ENCODE measurements at places on chromosomes 6 and 20.
A peak's percentile ranks its signal among the peaks of the same experiment; 100 is the strongest.

GRCh38 chr6:40543776-40544175 lies 43.4 kb downstream of the LRFN2 start:
- DNase-seq, result peak; percentile 4

DNA sequence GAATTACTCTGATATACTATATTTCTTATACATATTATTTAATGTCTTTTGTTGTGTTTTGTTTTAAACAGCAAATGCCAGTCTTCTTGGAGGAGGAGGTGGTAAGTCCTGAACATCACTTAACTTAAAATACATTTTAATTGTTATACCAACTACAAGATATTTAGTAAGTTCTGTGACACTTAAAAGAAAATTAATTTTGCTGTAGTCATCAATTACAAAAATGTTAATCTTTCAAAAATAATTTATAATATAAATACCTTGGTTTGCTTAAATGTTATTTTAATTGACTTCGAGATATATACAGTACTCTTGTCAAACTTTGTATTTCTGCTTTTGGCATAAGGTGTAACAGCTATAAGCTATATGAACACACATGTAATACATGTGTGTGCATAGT lies 156.0 kb upstream of the FLRT3 start:
- no peak for DNase-seq

GRCh38 chr6:74735304-74735703 lies 470.5 kb downstream of the COL12A1 start:
- peak; percentile 73 for DNase-seq

DNA sequence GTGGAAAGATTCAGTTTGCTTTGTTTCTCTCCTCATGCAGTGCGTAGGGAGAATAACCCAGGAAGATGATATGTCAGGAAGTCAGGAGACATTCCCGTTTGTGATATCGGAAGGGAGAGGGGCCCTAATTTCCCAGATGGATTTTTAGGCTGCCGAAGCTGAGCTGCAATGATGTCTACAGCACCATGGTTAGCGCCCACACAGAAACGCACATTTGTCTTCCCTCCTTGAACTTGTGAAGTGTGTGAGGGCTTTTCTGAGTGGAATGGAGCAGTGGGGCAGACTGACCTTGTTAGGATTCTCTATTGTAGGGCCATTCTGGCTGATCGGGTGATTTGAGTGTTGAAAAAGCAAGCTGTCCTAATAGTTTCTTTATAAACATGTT lies 191.3 kb upstream of the ARG1 start:
- no peak for DNase-seq

DNA sequence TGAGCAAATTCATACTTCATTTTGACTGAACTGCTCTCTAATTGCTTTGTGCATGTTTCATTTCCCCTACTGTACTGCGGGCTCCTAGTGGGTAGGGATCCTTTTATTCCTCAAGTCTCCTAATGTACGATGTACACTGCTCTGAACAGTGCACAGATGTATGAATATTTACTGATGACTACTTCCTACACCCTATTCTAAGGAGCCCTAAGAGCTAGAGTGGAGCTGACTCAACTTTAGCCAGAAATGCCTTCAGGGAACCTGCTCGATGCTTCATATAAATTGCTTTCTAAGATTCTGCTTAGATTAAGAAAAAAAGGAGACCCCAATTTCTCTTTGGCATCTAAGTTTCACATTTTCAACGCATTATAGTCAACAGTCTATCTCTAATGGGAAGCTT lies 47.6 kb upstream of the SPDEF start:
- peak; percentile 33 for DNase-seq

GRCh38 chr20:56362833-56363413 lies 4.1 kb downstream of the FAM210B start:
- no peak for DNase-seq

GRCh38 chr6:108438918-108439317 lies 121.8 kb upstream of the FOXO3 start:
- DNase-seq, result no peak

DNA sequence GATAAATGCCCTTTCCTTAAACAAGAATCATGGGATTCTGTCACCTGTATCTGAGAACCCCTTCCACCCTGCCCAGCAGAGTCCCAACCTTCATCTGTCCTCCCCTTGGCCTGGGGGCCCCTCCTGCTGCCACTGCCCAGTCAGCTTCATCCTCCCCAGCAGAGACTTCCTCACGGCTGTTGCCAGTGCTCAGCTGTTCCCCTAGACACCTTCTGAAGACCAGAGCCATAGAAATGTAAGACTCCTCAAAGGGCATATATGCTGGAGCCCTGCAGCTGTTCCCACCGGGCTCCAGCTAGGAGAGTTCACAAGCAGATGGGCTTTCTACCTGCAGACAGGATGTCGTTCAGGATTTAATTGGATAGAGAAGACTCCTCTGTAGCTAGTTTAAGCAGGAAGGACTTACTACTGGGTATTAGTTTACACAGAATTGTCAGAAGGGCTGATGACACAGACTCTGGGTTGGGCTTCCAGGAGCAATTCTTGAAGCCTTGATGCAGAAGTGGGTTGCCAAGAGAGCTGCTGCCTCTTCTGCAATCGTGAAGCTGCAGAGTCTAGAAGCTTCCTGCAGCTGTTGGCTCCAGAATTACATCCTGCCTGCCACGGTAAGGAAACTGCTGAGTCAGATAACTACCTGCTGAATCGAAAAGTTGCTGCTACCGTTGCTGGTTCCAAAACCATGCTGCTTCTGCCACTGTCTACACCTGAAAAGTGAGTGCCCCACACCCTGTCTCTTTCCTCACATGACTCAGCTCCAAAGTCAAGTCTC lies 57.1 kb upstream of the MLN start:
- DNase-seq, result peak; percentile 54

DNA sequence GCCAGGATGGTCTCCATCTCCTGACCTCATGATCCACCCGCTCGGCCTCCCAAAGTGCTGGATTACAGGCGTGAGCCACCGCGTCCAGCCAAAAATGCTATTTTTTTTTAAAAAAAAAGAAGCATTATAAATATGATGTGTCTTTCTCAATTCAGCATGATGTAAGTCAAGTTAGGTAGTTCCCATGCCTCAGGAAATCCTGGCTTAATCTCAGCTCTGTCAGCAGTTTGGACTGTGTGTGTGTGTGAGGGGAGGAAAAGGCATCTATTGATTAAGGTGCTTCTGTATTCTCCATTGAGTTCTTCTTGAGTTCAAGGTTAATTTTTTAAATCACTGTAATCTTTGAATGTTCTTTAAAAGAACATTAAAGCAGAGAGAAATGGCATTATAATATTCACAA lies 51.5 kb downstream of the GMDS start:
- DNase-seq, result no peak

DNA sequence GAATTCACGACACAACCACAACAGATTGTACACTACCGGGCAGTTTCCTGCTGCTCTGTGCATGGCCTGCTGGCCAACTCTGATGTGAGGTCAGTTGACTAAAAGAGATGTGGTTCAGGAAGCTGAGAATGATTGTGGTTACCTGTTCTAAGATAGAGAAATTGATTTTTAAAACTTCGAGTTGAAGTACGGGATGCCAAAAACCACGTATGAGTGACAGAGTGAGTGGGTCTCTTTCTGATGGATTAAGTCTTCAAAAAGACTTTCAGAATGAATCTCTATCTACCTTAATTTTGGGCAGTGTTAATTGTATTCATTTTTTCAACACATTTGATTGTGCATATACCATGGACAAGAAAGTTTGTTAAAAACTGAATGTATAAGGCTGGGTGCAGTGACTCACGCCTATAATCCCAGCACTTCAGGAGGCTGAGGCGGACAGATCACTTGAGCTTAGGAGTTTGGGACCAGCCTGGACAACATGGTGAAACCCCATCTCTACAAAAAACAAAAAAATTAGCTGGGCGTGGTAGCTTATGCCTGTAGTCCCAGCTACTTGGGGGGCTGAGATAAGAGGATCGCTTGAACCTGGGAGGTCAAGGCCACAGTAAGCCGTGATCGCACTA lies 121.2 kb downstream of the SGK1 start:
- no peak for DNase-seq

- no peak for DNase-seq
Measured at GRCh38 chr20:49203746-49204145, 15.5 kb upstream of the DDX27 start.

- peak; percentile 8 for DNase-seq
Measured at GRCh38 chr6:96522465-96523009, 931 bp downstream of the UFL1 start.

DNA sequence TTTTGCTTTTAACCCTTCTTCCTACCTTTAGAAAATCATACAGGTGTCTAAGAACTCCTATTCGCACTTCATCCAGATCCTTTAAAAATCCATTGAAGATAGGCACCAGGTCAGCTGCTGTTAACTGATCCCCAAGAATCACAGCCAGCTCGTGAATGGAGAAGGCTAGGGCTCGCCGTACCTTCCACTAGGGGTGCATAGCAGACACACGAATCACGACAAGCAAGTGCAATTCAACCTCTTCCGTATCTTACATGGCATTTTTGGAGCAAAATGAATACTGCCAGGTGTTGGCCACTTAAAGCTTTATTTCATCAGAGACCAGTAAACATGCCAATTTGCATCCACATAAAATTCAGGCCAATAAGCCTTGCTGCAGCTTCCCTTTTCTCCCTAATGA lies 10.8 kb upstream of the ANKRD60 start:
- DNase-seq, result no peak

GRCh38 chr6:39113788-39114187 lies 1.2 kb downstream of the SAYSD1 start:
- no peak for DNase-seq

DNA sequence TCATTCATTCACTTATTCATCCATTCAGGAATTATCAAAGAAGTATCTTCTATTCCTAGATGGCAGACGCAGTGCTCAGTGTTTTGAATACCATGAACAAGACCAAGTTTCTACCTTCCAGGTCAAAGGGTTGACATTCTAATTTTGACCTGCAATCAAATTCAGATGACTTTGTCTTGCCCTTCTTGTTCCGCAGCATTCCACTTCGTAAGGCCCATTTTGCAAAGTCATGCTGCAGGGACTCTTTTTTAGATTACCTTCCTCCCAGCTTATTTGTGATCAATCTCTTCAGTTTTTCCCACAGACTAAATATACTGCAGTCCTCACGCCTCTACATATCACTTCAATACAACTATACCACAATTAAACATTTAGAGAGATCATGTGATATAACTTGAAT lies 7.1 kb upstream of the TAAR1 start:
- peak; percentile 23 for DNase-seq

DNA sequence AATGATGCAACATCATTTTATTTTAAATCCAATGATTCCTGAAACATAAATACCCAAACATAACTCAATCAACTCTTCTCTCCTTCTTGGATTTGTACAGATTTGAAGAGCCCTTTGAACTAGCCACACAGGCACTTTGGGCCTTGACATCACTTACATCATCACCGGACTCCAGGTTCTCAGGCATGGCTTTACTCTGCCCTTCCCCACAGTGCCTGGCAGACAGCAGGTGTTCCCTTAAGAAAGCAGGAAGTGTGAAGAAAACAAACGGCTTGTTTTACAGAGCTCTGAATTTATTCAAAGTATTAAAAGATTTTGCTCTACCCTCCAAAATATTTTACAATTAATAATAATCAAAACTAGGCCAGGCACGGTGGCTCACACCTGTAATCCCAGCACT lies 54.8 kb upstream of the GCM1 start:
- no peak for DNase-seq

- DNase-seq, result no peak
Measured at GRCh38 chr6:111662794-111663593, 57.3 kb upstream of the TRAF3IP2 start.

GRCh38 chr20:52269321-52269720 lies 77.7 kb upstream of the ZFP64 start:
- DNase-seq, result no peak

- DNase-seq, result peak; percentile 90
Measured at GRCh38 chr6:107712665-107713551, 111.2 kb downstream of the SCML4 start.

- no peak for DNase-seq
Measured at GRCh38 chr20:4289875-4290274, 274.5 kb upstream of the RNF24 start.

- DNase-seq, result no peak
Measured at GRCh38 chr20:56504373-56505005, 20.1 kb upstream of the FAM209A start.

- no peak for DNase-seq
Measured at GRCh38 chr20:62280303-62280702, 22.5 kb upstream of the ADRM1 start.

DNA sequence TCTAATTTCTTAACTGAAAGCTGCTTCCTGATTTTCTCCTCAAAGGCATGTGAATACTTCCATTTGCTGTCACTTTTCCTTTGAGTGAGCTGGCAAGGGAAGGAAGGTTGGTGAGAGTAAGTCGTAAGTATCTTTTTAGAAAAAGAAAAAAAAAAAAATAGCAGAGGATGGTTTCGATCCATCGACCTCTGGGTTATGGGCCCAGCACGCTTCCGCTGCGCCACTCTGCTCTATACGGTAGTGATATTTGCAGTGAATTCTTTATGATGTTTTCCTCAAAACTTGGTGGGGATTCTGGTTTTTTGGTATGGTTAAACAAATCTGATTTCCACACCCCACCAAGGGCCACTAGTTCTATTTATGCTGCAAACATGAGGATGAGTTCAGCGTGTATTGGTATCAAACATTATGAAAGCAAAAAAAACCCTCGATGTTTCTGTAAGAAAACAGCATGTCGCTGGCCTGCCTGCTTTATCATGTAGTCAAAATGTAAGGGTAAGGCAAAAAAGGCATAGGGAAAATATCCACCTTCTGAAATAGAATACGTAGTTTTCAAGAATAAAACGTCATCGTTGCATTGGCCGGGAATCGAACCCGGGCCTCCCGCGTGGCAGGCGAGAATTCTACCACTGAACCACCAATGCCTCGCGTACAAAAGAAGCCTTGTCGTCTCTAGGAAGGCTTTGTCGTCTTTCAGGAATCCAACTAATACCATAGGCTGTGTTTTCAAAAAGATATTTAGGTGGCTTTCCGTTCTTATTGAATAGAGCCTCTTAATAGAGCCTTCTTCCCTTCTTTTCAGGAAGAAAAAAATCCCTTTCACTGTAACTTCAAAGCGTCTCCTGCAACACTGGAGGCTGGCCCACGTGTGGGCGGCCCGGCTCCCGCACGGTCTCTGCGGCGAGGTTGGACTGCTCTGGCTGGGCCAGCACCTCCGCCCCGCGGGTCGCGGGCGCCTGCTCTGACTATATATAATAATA lies 9.6 kb downstream of the OR2B2 start:
- peak; percentile 73 for DNase-seq

- DNase-seq, result peak; percentile 39
Measured at GRCh38 chr6:32973144-32974015, 5.0 kb downstream of the BRD2 start.

DNA sequence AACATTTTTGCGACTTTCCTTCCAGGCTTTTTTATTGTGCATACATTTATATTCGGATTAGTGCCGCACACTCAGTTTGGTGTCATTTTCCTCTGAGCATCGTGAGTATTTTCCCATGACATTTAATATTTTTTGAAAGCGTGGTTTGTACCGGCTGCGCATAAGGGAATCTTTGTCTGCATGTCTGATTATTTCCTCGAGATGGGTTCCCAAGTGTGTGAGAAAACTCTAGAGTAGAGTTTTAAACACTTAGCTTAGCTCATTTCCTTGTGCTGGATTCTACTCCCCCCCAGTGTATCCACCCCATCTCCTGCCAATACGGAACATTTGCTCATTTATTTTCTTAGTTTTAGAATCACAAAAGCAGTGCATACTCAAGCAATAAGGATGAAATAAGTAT lies 94.3 kb downstream of the CDC5L start:
- no peak for DNase-seq

GRCh38 chr6:168937054-168937453 lies 316.6 kb downstream of the THBS2 start:
- no peak for DNase-seq
